LHCN-M2 (cell line): ENCODE measurements at places on chromosomes 11 and 22.

GRCh38 chr11:45237711-45238315 lies 48.3 kb downstream of the SYT13 start:
- no peak for DNase-seq

GRCh38 chr11:34850334-34850733 lies 65.8 kb downstream of the APIP start:
- DNase-seq: no peak

- no peak for DNase-seq
These were observed 41.7 kb downstream of the HORMAD2 start for GRCh38 chr22:30121960-30122359.

GRCh38 chr11:116517584-116517983 lies 255.2 kb downstream of the BUD13 start:
- no peak for DNase-seq

DNA sequence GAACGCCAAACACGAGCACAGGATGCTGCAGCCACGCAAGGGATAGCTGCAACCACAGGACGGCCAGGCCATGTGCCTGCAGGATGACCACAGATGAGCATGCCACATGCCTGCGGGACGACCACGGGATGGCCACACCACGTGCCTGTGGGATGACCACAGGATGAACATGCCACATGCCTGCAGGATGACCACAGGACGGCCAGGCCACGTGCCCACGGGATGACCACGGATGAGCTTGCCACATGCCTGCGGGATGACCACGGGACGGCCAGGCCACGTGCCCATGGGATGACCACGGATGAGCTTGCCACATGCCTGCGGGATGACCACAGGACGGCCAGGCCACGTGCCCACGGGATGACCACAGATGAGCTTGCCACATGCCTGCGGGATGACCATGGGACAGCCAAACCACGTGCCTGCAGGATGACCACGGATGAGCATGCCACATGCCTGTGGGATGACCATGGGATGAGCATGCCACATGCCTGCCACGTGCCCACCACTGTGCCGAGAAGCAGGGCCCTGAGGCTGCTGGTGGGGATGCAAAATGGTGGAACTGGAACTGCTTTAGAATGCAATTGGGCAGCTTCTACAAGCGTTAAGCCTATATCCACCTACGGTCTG lies 12.8 kb upstream of the MOB2 start:
- DNase-seq: no peak

GRCh38 chr11:133708547-133709051 lies 136.7 kb downstream of the SPATA19 start:
- no peak for DNase-seq

DNA sequence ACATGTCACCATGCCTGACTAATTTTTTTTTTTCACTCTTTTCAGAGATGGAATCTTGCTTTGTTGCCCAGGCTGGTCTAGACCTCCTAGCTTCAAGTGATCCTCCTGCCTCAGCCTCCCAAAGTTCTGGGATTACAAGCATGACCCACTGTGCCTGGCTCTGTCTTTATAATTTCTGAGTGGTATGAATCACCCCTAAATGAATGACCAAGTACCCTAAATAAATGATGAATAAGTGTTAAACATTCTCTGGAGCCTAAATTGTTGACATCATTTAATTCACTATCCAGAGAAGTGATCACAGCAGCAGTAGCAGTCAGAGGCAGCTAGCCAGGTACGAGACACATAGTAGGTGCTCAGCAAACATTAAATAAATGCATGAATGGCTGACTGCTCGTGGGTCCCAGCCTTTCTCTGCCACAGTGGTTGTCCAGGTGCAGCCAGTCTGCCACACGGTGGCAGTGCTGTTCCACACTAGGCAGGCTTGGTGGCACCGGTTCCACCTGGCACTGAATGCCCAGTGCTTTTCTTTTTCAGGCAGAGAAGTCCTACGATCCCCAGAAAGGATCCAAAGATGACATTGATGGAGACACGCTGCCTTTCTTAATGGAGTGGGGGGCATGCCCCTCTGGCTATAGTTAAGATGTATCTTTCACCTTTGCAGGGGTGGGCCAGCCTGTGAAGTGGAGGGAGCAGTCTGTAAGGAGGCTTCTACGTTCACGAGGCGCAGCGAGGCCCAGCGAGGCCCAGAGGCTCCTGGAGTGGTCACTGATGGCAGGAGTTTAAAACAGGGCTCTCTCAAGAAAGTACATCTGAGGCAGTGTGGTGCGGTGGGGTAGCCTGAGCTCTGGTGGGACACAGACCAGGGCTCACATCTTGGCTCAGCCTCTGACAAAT lies 8.7 kb upstream of the TTC12 start:
- peak; percentile 73 for DNase-seq

- DNase-seq: no peak
These were observed 46.8 kb upstream of the IGLL5 start for GRCh38 chr22:22840780-22841179.

- no peak for DNase-seq
These were observed 282.1 kb downstream of the MIAT start for GRCh38 chr22:26939466-26939865.

DNA sequence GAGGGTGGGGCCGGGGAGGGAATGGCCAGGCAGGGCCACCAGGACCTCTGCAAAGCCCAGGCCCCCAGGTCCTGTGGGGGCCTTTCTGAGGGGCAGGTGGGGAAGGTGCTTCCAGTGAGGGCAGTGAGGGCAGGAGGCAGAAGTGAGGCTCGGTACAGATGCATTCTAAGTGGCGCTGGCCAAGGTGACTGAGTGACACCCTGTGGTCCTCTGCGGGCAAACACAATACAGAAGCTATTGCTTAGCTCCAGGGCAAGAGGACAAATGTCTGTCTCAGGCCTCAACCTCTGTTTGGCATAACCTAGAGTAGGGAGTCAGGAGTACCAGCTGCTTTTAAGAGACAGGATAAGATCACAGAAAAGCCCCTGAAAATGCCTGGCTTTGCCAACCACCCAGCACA lies 31.3 kb downstream of the B3GAT1 start:
- no peak for DNase-seq

DNA sequence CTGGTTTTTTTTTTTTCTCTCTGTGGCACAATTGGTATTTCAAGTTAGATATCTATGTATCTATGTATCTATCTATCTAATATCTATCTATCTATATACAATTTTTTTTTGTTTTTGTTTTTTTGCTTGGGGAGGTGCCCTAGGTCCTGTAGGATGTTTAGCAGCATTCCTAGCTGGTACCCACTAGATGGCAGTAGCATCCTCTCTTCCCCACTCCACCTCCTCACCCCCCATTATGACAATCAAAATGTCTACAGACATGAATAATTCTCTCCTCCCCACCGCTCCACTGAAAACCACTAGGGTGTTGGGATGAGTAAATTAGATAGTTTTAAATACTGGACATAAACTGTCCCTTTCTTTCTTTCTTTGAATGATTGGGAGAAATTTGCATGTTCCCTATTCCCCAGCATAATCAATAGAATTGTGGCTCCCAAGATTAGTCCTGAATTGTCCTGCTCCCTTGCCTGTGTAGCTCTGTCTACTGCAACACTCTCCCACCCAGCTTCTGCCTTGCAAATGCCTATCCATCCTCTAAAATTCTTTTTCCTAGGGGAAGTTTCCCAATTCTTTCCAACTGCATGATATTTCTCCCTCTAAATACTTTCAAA lies 1152.4 kb downstream of the LRRC4C start:
- DNase-seq: no peak

DNA sequence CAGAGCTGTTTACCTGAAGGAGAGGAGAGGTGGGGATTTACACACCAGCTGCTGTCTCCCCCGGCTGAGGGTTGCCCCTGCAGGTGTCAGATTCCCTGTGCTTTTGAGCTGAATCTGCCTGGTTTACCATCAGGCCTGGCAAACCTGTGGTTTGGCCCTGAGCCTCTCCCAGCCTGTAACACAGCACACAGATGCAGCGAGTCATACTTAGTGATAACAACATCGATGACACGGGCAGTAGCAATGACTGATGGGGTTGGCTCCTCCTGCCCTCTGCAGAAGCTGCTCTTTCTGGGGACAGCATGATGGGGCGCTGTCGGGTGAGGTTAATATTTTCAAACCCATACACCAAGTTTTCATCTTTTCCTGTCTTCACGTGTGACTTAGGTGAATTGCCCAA lies 380.0 kb upstream of the B3GAT1 start:
- no peak for DNase-seq

DNA sequence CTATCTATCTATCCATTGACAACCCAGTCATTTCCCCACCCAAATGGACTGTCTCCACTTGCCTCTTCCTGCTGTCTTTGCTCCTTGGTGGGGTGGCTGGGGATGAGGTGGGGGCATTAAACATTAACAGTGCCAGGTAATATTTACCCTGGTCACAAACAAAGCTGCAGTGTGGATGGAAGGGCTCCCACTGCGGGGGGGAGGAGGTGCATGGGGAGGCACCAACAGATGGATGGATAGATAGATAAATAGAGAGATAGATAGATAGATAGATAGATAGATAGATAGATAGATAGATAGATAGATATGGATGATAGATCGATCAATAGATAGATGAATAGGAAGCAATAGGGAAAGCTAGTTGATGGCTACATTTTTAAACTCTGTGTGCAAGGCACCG lies 2.3 kb upstream of the FXYD2 start:
- no peak for DNase-seq
